ENCODE measurements at places on chromosomes 12 and 14. TPM values are rescaled to one million over a fixed set of nuclear protein-coding genes. Genes with fewer than 3 reads are reported as not detected.

- H3K4me1 ChIP-seq, result peaks cover 4% of the 10 kb centered on the region
- DNase-seq, result no peak
- H3K27ac ChIP-seq, result peak overlapping the region; percentile 85
- H3K4me3 ChIP-seq, result peak overlapping the region; percentile 99
Measured at GRCh38 chr14:36319899-36320199, 588 bp downstream of the MBIP start.

GRCh38 chr12:123250471-123251383, 17.5 kb downstream of the MTRFR start:
- no peak overlapping the region for H3K27ac ChIP-seq
- no peak for DNase-seq

- peaks cover 11% of the 10 kb centered on the region for H3K4me1 ChIP-seq
- H3K27ac ChIP-seq, result no peak overlapping the region
- no peaks in the 10 kb centered on the region for H3K36me3 ChIP-seq
- no peak overlapping the region for H3K4me3 ChIP-seq
- no peak for DNase-seq
- no peaks in the 10 kb centered on the region for H3K27me3 ChIP-seq
Measured at GRCh38 chr12:3834774-3835173, 38.4 kb downstream of the PARP11 start.

DNA sequence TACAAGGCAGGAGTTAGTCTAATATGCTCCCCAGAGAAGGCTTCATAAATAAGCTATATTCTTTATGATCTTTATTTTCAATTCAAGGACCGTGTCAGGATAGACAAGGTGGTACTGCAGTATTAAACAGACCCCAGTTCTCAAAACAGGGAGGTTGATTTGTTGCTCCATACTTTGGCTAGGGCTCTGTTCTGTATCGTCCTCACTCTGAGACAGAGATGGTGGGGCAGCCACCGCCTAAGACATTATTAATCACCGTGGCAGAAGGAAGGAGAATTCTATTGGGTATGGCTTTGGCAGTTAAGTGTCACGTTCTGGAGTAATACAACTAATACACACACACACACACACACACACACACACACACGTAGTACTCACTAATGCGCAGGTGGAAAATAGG, 117.0 kb upstream of the SLCO1C1 start:
- no peaks in the 10 kb centered on the region for H3K36me3 ChIP-seq
- DNase-seq, result no peak
- H3K27me3 ChIP-seq, result no peaks in the 10 kb centered on the region
- H3K4me1 ChIP-seq, result no peaks in the 10 kb centered on the region

DNA sequence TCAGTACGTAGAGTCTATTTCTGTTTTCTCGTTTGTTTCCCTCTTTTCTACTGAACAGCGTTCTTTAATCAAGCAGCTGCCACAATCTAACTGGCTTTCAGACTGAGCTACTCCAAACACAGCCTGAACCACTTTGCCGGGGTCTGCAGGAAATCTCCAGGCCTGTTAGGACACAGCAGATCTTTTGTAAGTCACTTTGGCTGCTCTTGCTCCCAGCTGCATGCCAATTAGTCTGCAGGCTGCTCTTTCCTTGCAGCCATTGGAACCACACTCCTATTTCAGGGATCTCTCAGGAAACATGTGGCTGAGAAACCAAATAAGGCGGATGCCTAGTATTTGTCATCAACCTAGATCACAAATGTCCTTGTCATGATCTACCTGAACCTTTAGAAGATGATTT, 73.6 kb downstream of the TMTC1 start:
- H3K36me3 ChIP-seq, result no peaks in the 10 kb centered on the region
- H3K27me3 ChIP-seq, result no peaks in the 10 kb centered on the region
- no peak for DNase-seq
- no peaks in the 10 kb centered on the region for H3K4me1 ChIP-seq

DNA sequence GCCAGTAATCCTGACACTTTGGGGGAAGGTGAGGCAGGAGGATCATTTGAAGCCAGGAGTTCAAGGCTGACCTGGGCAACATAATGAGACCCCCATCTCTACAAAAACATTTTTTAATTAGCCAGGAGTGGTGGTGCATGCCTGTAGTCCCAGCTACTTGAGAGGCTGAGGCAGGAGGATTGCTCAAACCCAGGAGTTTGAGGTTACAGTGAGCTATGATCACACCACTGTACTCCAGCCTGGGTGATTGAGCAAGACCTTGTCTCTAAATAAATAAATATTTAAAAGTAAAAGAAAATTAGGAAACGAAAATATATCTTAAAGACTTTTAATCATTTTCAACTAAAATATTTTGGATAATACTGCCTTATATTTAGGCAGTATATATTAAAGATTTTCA, 25.9 kb downstream of the CKB start:
- H3K27me3 ChIP-seq, result no peaks in the 10 kb centered on the region
- H3K36me3 ChIP-seq, result peaks cover 13% of the 10 kb centered on the region
- DNase-seq, result no peak
- no peak overlapping the region for H3K4me3 ChIP-seq
- H3K4me1 ChIP-seq, result no peaks in the 10 kb centered on the region
- H3K27ac ChIP-seq, result no peak overlapping the region

- DNase-seq, result peak; percentile 33
- H3K4me1 ChIP-seq, result no peaks in the 10 kb centered on the region
- H3K27me3 ChIP-seq, result no peaks in the 10 kb centered on the region
- H3K36me3 ChIP-seq, result no peaks in the 10 kb centered on the region
Measured at GRCh38 chr14:55546212-55546874, 33.7 kb upstream of the KTN1 start.

DNA sequence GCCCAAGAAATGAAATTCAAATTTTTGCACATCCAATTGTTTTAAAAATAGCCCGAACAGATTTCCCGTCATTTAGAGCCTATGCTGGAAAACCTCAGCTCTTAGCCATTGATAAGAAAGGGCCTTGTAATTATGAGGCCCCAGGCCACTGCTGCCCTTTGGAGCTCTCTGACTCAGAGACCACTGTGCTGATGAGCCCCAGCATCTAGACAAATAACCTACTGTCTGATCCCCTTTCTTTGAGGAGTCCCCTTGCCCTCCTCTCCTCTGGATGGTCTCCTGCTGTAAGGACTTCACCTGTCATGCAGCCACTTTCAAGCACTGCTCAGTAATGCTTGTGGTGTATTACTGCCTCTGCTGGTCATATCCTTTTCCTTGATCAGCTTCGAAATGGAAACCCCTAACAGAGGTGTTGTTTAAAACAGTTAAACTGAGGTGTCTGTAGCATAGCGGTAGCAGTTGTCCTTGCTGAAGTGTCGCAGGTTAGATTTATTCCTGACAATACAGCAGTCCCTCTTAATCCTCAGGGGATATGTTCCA, 159.9 kb upstream of the SRRM4 start:
- H3K27me3 ChIP-seq, result no peaks in the 10 kb centered on the region
- no peak for DNase-seq
- H3K4me1 ChIP-seq, result no peaks in the 10 kb centered on the region
- no peaks in the 10 kb centered on the region for H3K36me3 ChIP-seq

DNA sequence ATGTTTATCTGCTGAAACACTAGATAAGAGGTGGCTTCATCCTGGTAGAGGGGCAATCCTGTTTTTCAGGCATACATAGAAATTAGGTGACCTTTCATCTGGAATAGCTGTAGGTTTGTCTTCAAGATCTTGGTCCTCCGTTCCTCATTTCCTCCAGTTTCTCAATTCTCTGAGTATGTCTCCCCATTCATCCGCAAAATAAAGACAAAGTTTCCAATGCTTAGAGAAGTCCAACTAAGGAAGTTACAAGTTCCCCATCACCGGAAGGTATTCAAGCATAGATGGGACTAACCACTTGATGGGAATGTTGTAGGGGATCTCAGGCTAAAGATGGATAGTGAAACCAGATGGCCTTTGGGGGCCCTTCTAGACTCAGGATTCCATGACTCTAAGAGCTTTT, 34.3 kb downstream of the ERG28 start:
- no peaks in the 10 kb centered on the region for H3K36me3 ChIP-seq
- H3K4me3 ChIP-seq, result no peak overlapping the region
- no peak for DNase-seq
- H3K27me3 ChIP-seq, result no peaks in the 10 kb centered on the region

DNA sequence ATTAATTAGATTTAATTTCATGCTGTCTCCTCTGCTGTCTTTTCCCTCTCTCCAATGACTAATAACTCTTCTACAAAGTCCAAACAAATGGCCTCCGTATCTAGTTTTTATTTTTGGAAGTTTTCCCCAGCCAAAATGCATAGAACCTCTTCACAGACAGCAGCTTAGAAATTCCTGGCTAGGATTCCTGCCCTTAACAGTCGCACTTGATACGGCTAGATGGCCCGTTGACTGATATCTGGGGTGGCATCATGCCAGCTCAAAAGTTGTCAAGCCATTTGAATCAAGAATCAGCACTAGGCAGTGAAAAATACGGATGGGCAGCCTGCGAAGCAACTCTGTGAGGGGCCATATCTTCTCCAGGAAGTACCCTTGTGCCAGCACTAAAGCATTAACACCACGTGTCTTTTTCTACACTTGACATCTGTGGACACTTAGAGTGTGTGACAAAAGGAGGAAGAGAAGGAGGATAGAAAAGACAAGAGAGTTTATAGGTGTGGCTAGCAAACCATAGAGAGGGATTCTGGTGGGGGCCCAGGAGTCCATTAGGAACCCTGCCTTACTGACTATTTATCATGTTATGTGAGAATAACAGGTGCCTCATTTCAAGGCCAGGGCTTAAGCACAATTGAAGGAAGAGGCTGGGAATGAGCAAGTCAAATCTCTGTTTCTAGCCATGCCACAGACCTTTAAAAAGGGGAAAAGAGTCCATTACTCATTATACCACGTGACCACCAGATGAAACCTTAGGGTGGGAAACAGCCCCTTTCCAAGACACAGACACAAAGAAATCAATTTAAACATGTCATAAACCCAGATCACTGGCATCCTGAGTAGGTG, 39.2 kb upstream of the KRR1 start:
- no peak overlapping the region for H3K4me3 ChIP-seq
- no peaks in the 10 kb centered on the region for H3K36me3 ChIP-seq
- no peaks in the 10 kb centered on the region for H3K27me3 ChIP-seq
- no peaks in the 10 kb centered on the region for H3K4me1 ChIP-seq
- no peak for DNase-seq

DNA sequence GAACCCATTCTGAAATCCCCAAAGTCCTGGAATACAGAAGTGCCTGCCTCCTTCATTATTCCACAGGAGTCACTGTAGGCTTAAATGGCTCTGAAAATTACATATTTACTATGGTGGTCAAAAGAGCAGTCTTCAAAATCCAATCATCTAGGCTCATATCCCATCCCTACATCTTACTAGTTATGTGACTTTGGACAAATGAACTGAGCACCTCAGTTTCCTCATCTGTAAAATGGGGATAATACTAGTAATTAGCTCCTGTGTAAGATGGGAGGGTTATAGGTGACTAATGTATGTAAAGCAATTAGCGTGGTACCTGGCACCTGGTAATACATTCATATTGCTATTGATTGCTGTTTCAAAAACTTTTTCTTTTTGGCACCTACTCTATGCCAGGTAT, 243.6 kb downstream of the CHST11 start:
- no peak overlapping the region for H3K4me3 ChIP-seq
- no peak overlapping the region for H3K27ac ChIP-seq
- no peak for DNase-seq
- H3K36me3 ChIP-seq, result peaks cover 9% of the 10 kb centered on the region
- H3K27me3 ChIP-seq, result no peaks in the 10 kb centered on the region
- H3K4me1 ChIP-seq, result peaks cover 6% of the 10 kb centered on the region

DNA sequence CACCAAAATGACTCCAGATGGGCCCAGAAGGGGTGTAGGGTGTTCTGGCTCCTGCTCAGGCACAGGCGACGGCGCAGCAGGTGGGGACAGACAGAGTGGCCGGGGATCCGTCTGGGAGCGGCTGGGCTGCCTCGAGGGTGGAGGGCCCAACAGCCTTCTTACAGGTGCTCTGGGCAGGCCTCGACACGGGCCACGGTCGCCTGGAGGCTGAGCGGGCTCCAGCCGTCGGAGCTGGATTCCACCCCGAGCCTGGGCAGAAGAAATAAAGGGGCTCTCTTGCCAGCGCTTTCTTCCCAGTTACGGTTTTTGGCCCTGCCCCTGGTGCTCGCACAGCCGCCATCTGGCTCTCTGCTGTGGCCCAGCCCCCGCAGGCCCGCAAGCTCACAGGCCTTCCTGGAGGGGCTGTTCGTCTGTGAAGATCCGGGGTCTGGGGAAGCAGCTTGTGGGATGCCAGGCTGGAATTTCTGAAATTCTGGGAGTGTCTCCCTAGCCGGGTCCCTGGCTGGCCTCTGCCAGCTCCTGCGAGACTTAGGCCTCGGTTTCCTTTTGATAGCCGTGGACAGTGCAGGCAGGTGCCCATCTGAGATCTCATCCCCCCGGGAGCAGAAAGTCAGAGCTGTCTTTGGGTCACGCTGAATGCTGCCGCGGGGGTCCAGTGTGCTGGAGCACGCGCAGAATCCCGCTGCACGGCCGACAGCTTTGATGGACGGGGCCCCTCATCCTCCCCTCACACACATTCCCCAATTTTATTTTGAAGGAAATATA, 122.7 kb downstream of the PAPOLA start:
- H3K4me3 ChIP-seq, result no peak overlapping the region
- H3K27me3 ChIP-seq, result no peaks in the 10 kb centered on the region
- no peak for DNase-seq

DNA sequence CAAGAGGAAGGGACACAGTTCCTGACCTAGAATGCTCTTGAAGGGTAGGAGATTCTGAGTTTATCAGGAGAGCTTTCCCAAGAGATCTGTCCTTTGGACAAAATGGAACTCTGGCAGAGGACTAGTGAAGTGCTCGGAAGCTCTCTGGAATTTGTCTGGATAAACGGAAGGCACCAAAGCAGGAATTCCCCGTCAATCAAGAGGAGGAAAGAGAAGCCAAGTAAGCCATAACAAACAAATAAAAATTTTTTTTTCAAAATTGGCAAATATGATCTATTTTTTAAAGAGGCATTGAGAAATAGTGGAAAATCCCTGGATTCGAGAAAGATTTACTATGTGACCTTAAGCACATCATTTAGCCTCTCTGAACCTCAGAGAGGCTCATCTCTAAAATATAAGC, 99.2 kb downstream of the GRIN2B start:
- no peak overlapping the region for H3K4me3 ChIP-seq
- H3K27me3 ChIP-seq, result no peaks in the 10 kb centered on the region
- no peaks in the 10 kb centered on the region for H3K4me1 ChIP-seq
- H3K36me3 ChIP-seq, result no peaks in the 10 kb centered on the region

TMTC3 gene
- total RNA-seq, result 5.7 TPM

CSRP2 gene
- total RNA-seq, result 1.6 TPM

DYRK2 gene
- total RNA-seq, result 29.4 TPM
